ENCODE measurements at places on chromosomes 2 and 18. TPM values are rescaled to one million over a fixed set of nuclear protein-coding genes. Genes with fewer than 3 reads are reported as not detected.

DNA sequence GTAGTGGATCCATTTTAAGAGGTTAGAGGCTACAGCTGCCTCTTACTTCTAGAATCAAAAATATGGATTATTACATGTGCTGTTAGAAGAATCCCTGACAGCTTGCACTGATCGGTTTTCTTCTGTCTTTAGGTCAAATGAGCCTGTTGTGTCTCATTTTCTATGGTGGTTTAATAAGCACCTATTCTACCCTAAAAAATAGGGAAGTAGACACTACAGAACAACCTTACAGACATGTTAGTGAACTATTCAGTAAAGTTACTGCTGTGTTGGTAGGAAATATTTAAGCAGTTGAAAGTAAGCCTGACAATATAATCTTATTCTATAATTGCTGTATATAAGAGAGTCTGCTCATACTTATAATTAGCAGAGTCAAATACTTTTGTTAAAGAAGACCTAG is 168.5 kb upstream of the NOSTRIN start:
- DNase-seq: no peak

GRCh38 chr18:75478996-75479880 is 51.7 kb upstream of the SMIM21 start:
- no peak for DNase-seq

DNA sequence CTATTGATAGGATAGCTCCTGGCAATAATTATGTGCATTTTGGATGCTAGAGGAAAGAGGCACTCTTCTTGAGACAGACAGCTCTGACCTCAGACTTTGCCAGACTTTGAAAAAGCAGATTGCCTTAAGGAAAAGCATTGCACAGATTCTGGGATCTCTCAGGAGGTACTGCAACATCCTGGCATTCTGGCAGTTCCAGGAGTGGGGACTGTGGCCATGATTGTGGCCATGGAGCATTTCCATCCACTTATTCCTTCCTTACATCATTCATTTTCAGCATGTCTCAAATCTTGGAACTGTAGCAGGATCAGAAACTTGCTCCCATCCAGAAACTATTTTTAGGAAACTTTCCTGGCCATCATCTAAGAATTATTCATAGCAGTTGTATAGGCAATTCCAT is 144.9 kb upstream of the FOSL2 start:
- DNase-seq: no peak

GRCh38 chr2:68193787-68194372 is 36.2 kb downstream of the PNO1 start:
- DNase-seq: no peak

GRCh38 chr2:19358242-19359020 is at the start of gene OSR1:
Gene OSR1, minus strand, starts transcription at chr2:19358623. Its CDS starts 4,818 bp downstream, at chr2:19353805.
- no peak for DNase-seq

DNA sequence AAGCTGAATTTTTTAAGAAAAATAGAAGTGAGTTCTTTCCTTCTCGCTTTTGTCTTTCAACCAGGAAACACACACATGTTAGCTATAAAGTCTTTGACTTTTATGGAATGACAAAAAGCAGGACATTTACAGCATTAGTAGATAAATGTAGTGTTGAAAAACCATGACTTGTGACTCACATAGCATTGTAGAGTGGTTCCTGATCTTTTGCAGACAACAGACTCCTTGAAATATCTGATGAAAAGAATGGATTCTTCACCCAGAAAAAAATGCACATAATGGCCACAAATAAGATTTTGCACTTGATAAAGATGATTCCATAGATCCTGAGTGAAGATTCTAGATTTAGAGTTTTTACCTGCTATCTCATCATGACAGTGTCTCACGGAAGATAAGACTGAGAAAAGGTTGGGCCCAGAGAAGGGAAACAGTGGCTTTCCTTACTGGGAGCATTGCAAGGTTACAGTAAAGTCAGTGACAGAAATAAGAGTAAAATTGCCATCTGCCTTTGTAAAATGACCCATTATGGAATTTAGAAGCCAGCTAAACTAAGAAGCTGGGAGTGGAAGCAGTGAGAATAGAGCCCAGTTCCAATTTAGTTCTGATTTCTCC is 14.0 kb downstream of the SMARCAL1 start:
- no peak for DNase-seq

DNA sequence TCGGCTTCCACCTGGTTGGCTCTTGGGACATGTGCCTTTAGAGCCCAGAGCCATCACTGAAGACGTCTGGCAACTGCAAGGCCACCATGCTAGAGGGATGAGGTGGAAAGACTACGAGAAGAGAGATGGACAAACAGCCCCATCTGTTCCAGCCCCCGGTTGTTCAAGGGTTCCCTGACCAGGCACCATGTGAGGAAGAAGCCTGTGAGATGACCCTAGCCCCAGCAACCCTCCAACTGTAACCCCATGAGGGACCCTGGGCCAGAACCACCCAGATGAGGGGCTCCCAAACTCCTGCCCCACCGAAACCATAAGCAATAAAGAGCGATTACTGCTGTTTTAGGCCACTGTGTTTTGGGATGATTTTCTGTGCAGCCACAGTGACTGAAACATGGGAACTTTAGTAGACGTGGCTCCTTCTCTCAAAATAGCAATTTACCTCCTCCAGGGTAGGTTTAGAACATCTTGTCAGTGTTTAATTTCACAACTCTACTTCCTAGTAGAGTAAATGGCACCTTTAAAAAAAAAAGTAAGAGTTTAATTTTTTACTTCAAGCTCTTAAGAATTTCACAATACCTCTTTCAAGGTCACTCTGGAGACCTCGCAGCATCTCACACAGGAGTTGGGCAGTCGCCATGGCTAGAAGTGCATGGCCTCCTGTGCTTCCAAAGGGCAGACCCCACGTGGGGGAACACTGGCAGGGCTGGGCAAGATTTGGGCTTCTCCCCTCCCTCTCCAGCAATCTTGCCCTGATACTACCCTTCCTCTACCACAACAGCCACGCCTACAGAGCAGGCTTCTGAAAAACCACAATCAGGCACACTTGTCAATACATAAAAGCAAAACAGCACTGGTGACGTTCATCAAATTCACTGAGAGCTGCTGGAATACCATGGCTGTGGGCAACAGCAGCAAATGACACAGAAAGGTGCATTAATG is 48.8 kb downstream of the TMEM163 start:
- DNase-seq: peak; percentile 87

DNA sequence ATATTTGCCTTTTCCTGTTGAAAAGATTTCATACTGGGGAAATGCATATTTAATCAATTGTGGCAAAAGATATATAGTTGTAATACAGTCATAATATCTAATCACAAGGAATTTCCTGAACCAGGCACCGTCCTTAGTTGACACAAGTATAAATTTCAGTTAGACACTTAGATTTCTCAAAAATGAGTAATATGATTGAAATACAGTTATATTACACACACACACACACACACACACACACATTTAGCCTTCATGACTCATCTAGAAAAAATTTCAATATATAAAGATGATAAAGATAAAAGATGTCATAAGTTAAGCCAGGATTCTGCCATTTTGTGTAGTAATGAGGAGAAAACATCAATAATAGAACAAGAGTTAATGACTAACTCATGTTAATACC is 258.4 kb upstream of the ZNF804A start:
- DNase-seq: no peak

DNA sequence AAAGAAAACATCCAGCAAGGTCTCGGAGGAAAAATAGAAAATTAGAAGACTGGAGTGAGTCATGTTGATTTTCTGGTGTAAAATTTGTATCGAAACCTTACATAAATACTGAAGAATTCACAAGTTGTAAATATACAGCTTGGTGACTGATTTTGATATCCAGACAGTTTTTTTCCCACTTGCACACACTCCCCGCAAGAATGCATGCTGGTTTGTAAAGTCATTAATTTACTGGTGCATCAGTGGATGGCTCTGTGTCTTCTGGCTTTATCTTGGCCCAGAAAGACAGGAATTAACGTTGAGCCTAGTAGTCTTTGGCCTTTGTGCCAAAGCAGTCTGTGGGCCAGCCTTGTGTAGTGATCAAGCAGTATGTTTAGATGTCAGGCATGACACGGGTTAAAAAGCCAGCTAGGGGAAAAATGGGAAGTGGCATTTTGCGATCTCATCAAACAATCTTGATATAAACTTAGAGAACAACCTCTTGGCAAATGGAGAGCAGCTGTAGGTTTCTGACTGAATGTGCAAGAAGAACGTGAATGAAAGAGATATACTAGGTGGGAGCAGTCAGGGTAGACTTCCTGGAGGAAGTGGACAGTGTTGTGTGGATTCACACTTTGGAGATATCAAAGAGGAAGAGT is 22.7 kb upstream of the CASP8 start:
- DNase-seq: no peak

- DNase-seq: no peak
Observed at GRCh38 chr18:71503222-71503621, 1040.9 kb downstream of the CBLN2 start.

DNA sequence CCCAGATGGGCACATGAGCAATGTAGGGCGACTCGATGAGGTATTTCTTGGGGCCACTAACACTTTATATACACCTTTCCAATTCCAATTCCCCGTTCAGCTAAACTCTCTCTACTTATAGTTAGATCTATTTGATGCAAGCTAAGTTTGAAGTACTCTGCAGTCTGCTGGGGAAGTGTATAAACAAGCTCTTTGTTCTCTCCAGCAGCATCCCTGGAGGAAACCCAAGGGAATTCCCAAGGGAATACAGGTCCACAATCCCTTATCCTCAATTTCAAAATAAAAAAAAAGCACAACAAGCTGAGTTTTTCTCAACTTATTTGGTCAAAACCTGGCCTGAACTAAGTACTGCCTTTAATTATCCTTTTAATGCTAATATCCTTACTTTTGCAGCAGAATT is 433.3 kb downstream of the NBAS start:
- no peak for DNase-seq

- DNase-seq: no peak
Observed at GRCh38 chr18:49247781-49248180, 212.7 kb downstream of the DYM start.

GRCh38 chr2:204019572-204020501 is 83.3 kb downstream of the ICOS start:
- no peak for DNase-seq

GRCh38 chr18:58922995-58923394 is 58.3 kb downstream of the ZNF532 start:
- DNase-seq: no peak

The KCNG2 gene
- not detected for polyA plus RNA-seq

The CCDC178 gene
- polyA plus RNA-seq: not detected

The EMILIN1 gene
- 0.85 TPM for polyA plus RNA-seq

The EHBP1 gene
- polyA plus RNA-seq: 12.5 TPM

The GAL3ST2 gene
- polyA plus RNA-seq: not detected

The ICOS gene
- polyA plus RNA-seq: 15.7 TPM

The AMER3 gene
- not detected for polyA plus RNA-seq

The TNS1 gene
- polyA plus RNA-seq: not detected
